Activated naive CD4-positive, alpha-beta T cell treated with anti-CD3 and anti-CD28 coated beads, Interleukin-2, amount 50 U/mL, for 72 hours (primary cell): ENCODE measurements at places on chromosomes 6 and 20. TPM values are rescaled to one million over a fixed set of nuclear protein-coding genes. Genes with fewer than 3 reads are reported as not detected.

DNA sequence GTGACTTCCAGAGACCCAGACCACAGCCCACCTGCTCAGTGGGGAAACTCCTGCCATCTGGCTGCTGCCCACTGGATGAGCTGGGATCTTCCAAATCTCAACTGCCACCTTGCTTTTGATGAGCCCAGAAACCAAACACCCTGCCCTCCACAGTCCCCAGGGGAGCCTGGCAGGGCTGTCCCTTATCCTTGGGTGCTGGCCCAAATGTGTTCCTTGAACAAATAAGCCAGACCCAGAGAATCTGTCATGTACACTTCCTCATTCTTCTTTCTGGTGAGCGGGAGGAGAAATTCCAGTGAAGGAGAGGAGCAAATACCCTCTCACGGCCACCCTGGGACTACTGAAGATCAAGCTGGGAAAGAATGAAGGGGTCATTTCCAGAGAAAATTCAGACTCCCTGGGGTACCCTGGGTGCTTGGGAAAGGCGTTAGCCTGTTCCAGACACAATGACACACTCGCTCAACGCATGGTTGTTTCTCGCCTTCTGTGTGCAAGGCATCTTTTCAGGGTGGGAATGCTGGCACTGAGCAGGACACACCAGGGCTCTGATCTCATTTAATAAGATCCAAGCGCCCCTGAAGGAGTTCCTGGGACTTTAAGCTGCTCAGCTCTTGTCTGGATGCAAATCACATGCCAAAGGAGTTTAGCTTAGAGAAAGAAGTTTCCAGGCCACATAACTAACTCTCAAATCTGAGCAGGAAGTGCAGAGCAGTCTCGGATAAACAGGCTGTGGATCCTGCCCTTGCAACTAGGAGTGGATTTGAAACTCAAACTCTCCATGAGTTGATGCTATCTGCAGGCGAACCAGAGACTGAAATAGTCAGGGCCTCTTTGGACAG lies 38.5 kb downstream of the PXDC1 start:
- DNase-seq: no peak

GRCh38 chr20:60634491-60635172 lies 617.4 kb upstream of the CDH4 start:
- DNase-seq: no peak

GRCh38 chr6:147132889-147133288 lies 71.3 kb upstream of the STXBP5 start:
- DNase-seq: no peak

DNA sequence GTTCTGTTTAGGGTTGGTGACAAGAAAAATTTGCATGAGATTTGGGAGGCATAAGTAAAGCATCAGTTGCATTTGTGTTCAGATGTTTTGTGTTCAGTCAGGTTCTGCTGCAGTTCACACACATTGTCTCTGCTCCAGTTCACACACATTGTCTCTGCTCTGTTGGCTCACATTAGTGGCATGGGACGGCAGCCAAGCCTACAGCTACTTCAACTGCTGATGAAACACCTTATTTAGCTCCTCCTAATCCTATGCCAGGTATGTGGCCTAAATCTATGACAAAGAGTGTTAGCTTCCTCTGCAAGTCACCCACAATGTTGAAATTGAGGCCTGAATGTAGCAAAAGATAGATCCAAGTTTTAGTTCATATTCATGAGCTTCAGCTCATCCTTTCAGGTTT lies 278.1 kb upstream of the SYNCRIP start:
- DNase-seq: no peak

The TPBG gene
- 0.10 TPM for total RNA-seq

The DEFB124 gene
- not detected for total RNA-seq

GRCh38 chr6:44310241-44310640 lies 2.9 kb downstream of the AARS2 start:
- no peak for DNase-seq

The CRISP2 gene
- total RNA-seq: not detected
